Stimulated activated naive CD8-positive, alpha-beta T cell treated with anti-CD3 and anti-CD28 coated beads, Interleukin-15, Interleukin-2, amounts not matched to agents 100 U/mL and 50 U/mL, for 24 hours (primary cell): ENCODE measurements at places on chromosomes 3 and 15.

DNA sequence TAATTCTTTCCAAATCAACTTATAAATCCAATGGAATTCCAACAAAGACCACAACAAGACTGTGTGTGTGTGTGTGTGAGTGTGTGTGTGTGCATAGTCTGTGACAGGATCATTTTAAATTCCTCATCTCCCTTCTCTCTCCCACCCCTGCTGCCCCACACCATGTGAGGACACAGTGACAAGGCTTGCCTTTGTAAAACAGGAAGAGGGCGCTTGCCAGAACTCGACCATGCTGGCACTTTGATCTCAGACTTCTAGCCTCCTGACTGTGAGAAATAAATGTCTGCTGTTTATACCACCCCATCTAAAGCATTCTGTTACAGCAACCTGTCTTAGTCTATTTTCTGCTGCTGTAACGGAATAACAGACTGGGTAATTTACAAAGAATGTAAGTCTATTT lies 99.1 kb downstream of the NSMCE3 start:
- DNase-seq = no peak

- DNase-seq = no peak
Observed at GRCh38 chr3:30764891-30765290, 129.6 kb downstream of the GADL1 start.

DNA sequence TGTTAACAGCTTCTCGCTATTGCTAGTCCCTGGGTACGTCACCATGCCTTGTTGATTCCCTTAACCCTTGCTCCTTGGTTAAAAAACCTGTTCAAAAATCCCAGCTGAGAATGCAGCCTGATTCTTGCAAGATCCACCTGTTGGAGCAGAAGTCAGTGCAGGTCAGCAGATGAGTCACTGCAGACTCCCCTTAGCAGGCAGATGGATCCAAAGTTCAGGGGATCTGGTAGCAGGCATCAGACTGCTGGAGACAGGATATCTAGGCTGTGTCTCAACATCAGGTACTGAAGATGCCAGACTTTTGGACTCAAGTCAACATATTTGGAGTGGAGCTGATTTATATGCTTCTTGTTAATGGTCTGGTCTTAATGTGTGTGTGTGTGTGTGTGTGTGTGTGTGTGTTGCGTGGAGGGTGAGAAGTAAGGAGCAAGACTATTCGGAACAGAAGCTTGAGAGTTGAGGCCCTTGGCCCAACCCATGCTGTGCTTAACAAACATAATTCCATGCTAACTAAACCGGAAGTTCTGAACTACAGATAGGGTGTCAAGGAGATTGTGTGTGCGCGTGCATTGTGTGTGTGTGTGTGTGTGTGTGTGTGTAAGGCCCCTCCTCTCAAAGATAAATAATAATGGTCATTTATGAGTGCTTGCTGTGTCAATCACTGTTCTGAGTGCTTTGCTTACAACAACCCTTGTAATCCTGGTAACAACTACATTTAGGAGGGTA lies 1.0 kb upstream of the C3orf52 start:
- no peak for DNase-seq

GRCh38 chr3:7759630-7760029 lies 742.0 kb upstream of the LMCD1 start:
- no peak for DNase-seq

GRCh38 chr15:29635513-29636098 lies 186.7 kb downstream of the TJP1 start:
- DNase-seq = no peak

- DNase-seq = no peak
Observed at GRCh38 chr15:80343554-80343992, 60.6 kb upstream of the ARNT2 start.

DNA sequence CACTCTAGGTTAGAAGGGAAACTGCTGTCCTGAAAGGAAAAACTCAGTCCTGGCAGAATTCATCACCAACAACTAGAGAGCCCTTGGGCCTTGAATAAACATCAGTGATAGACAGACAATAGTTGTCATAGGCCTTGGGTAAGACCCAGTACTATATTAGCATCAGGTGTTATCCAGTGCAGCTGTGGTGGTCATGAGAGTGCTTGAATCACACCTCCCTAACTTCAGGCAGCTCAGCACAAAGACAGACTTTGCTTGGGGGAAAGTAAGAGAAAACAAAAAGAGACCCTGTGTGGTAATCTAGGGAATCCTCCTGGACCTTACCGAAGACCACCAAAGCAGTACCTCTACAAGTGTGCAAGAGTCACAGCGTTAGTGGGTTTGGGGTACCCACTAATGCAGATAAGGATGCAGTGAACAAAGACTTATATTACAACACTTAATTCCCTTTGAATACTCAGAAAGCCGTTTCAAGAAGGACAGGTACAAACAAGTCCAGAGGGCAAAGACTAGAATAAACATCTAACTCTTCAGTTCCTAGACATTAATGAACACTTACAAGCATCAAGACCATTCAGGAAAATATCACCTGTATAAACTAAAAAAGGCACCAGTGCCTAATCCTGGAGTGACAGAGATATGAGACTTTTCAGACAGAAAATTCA lies 332.3 kb upstream of the EPHA3 start:
- no peak for DNase-seq

DNA sequence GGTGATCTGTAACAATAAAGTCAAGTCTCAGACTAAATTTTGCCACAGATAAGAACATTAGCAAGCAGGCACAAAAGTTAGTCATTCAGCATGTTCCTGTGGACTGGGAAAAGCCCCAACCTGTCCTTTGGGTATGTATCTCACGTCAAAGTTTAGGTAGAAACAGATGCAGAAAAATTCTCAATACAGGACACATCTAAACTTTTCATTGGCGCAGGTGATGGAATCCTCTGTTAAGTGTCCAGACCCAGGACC lies 120.6 kb downstream of the ATG7 start:
- no peak for DNase-seq
